HEK293T (cell line): ENCODE measurements at places on chromosomes 6 and 20.

DNA sequence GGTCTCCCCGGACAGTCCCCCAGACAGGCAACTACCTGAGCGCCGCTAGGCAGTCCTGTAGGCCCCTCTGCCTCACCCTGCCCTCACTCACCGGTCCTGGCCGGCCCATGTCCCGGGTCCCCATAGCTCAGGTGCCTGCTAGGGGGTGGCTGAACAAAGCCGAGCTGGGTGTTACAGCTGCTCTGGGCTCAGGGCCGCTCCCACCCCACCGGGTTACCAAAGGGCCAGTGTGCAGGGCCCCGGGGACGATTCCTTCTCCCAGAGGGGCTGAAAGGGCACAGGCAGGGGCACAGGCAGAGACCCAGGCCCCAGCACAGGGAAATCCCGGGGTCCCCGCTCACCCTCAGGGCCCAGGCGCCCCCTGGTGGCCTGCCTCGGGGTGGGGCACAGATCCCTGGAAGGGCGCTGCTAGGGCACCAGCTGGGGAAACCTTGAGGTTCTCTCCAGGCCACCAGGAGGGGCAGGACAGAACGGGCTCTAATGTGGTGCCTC, 118.4 kb downstream of the GRM4 start:
- peak; percentile 74 for DNase-seq

GRCh38 chr6:88380083-88380482, 213.9 kb upstream of the CNR1 start:
- no peak for DNase-seq

- no peak for DNase-seq
These were observed at the start of gene C6orf132 for GRCh38 chr6:42142118-42142835. Gene C6orf132 (minus strand): TSS chr6:42142620. CDS start chr6:42142444, 176 bp downstream.

GRCh38 chr6:5435449-5435848, 174.1 kb downstream of the FARS2 start:
- no peak for DNase-seq

- no peak for DNase-seq
These were observed 502 bp downstream of the DXO start for GRCh38 chr6:31971279-31971992.

- peak; percentile 44 for DNase-seq
These were observed 272.9 kb downstream of the SMOC2 start for GRCh38 chr6:168713839-168714238.

DNA sequence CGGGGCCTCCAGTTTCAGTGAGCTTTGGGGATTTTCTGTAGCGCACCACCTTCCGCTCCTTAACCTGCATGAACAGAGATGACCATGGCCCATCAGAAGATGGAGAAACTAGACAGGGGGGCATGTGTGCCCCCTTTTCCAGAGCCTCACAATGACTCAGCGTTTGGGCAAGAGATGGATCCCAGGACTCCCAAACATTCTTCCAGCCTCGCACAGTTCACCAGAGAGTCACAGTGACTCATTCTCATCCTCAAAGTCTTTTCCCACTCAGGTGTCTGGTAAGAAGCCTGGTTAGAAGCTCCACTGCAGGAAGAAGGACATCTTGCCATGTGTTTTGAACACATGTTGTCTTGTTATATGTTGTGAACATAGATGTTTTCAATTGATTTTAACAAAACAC, 76.2 kb upstream of the FRMD1 start:
- no peak for DNase-seq

- DNase-seq = no peak
These were observed 35.1 kb upstream of the SRPK1 start for GRCh38 chr6:35955970-35956369.

DNA sequence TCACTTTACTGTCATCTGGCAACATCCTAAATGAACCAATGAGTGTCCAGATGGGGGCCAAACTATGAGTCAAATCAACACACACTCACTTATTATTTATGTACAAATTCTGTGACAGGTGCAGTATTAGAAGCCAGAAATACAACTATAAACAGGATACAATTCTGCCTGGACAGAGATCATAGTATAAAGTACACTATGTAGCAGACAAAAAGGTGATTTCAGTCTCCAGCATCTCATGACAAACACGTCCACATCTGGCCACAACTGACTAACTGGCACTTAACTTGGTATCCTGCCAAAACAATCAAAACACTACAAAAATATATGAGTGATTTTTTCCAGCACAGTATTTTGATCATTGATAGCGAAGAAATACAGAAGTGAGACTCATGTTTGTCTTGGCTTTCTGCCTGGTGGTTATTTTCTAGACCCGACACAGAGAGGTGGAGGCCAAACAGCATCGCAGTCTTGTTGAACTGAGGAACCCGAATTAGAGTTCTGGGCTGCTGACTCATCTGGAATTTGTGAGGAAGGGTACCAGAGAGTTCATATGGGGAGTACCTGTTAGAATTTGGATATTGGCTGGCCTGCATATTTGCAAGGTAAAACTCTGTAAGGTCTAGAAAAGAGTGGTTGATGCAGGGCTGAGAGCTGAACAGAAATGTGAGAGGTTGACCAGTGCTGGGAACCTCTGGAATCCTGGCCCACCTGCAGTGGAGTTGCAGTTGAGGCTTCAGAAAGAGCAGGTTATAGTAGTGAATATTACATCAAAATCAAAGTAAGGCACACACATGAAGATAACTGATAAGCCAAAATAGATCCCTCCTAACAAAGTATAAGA, 475.2 kb downstream of the PTPRT start:
- DNase-seq = no peak

- peak; percentile 35 for DNase-seq
These were observed 87.2 kb downstream of the FKBP5 start for GRCh38 chr6:35601331-35602132.
